ENCODE measurements at places on chromosomes 12 and 14.

DNA sequence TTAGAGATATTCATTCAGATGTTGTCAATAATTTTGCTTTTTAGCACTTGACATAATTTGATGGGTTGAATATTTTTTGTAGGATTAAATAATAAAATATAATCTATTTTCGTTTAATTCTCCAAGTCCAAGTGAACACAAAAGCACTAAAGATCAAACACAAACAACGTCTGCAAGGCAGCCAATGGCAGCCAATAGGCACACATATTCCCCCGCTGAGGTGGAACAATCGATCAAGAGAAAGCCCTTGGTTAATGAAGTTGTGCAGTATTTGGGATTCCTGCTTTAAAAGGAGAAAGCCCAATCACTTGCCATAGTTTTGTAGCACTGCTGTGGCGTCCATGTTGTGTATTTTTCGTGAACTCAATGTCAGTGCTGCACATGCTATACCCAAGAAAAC is 1.5 kb downstream of the DHRS7 start:
- no peak for DNase-seq

GRCh38 chr14:39339003-39339402 is 93.2 kb downstream of the FBXO33 start:
- DNase-seq, result no peak

DNA sequence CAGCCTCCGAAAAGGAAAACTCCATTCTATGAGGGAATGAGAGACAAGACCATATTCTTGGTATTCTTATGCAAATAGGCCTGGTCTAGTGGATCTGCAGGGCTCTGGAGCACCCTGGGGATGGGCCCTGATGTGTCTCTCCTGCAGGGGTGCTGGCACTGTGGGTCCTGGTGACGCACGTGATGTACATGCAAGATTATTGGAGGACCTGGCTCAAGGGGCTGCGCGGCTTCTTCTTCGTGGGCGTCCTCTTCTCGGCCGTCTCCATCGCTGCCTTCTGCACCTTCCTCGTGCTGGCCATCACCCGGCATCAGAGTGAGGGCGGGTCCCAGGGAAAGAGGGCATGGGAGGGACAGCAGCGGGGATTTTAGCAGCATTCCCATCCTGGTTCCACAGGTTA is 5.8 kb downstream of the SLC48A1 start:
- DNase-seq, result no peak

DNA sequence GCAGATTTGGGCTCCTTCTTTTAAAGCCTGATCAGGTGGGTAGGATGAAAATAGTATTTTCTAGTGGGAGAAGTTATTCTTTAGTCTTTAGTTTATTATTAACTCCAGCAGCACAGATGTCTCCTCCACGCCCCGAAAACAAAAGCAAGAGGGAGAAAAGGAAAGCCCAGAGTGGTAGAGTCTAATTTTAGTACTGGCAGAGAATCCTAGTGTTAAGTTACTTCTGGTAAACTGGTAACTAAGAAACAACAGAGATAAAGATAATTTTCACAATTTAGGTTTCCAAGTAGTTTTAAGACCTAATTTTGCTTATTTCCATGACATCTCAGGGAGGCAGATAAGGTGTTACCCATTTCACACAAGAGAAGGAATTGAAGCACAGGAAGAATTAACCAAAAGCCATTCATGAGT is 16.3 kb downstream of the ATP5MC2 start:
- DNase-seq, result no peak

DNA sequence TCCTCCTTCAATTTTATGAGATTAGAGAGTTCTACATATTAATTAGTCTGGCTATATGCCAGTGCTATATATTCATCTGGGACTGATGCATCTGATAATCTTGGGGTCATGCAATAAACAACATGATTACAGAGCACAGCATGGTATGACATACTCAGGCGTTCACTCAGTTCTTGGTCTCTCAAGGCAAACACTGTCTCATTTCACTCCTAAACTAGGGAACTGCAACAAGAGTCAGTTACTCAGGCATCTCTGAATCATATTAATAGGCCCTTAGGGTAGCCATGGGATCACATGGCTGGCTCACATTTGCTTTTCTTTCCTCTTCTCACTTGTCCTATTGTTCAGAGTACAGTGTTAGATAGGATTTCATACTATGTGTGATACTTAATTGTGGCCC is 91.8 kb upstream of the TMEM260 start:
- no peak for DNase-seq
